ENCODE measurements at places on chromosomes 2 and 18.

- DNase-seq: no peak
Measured at GRCh38 chr2:191026377-191026776, 12.4 kb upstream of the STAT1 start.

DNA sequence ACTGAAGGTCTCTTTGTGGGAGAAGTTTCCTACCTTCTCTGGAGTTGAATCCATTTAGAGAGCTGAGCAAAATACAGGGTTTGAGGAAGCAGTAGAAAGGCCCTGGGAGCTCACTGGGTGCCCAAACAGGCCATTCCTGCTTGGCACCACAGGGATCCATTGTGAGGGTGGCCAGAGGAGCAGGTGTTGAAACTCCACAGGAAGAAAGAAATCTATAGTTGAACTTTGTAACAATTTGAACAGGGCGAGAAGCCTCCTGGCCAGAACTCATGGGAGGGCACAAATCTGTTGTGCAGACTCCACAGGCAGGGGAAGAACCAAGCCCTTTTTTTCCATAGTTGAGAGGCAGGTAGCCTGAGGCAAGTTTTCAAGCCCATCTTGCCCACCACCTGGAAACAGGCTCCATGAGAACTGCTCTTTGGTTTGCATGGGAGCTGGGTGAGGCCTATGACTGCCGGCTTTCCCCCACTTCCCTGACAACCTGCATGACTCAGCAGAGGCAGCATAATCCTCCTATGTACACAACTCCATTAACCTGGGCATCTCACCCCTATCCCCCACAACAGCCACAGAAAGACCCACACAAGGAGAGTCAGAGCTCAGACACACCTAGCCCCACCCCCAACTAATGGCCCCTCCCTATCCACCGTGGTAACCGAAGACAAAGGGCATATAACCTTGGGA is 1053.0 kb downstream of the TSN start:
- no peak for DNase-seq

- DNase-seq: no peak
Measured at GRCh38 chr2:112639936-112640335, 5.8 kb upstream of the SLC20A1 start.

DNA sequence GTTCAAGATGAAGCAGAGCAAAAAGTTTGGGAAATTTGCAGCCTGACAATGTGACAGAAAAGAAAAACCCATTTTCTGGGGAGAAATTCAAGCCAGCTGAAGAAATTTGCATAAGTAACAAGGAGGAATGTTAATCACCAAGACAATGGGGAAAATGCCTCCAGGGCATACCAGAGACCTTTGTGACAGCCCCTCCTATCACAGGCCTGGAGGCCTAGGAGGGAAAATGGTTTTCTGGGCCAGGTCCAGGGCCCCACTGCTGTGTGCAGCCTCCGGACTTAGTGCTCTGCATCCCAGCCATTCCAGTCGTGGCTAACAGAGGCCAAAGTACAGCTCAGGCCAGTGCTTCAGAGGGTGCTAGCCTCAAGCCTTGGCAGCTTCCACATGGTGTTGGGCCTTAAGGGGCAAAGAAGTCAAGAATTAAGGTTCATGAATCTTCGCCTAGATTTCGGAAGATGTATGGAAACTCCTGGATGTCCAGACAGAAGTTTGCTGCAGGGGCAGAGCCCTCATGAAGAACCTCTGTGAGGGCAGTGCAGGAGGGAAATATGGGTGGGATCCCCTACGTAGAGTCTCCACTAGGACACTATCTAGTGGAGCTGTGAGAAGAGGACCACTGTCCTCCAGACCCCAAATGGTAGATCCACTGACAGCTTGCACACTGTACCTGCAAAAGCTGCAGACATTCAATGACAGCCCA is 314.1 kb upstream of the TRIB2 start:
- no peak for DNase-seq

GRCh38 chr2:20612925-20613916 is 37.7 kb downstream of the HS1BP3 start:
- no peak for DNase-seq

GRCh38 chr2:210072493-210072892 is 70.1 kb downstream of the RPE start:
- no peak for DNase-seq

- DNase-seq: no peak
Measured at GRCh38 chr18:59718108-59718463, 20.9 kb upstream of the CCBE1 start.

GRCh38 chr2:20868377-20868776 is 45.5 kb upstream of the LDAH start:
- DNase-seq: no peak

DNA sequence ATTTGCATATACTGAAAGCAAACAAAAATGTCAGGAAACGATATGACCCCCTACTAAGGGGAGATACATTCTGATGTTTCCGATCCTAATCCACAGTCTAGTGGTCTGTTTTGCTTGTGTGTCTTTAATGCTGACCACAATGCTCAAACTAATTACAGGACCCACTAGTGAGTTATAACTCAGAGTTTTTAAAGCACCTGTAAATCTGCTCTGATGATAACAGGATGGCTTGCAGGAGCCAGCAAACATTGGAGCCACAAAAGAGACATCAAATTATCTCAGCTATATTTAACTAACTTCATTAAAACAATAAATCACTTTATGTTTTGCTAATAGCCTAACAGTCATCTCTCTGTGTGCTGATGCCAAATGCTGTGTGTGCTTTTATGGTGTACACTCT is 300.3 kb downstream of the NBAS start:
- no peak for DNase-seq

DNA sequence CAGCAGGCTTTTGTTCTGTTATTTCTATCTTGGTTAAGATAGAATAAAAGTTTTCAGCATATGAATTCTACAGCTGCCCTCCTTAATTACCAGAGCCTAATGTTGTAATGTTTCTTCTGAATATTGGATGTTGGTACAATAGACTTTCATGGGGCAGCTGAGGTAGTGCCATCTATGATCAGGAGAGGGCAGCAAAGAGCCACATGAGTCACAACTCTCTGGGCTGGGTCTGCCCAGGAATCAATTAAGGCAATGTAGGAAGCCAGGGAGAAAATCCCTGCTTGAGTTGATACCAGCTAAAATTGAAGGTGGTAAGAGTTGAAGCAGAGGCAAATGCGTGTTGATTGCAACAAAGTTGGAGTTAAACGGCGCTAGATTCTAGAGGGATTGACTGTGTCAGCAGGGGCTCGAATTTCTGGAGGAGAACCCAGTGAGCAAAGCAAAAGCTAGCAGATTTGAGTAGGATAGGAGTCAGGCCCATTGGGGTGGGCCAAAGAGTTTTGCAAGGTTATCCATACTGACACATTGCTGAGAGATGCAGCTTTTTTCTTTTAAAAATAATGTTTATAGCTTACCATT is 10.6 kb upstream of the MC5R start:
- DNase-seq: no peak

GRCh38 chr2:176083796-176084261 is at the start of gene EVX2:
EVX2 (minus strand) TSS chr2:176083962; CDS start chr2:176083776, 186 bp downstream.
- no peak for DNase-seq

GRCh38 chr18:75284566-75284965 is 74.0 kb downstream of the TSHZ1 start:
- no peak for DNase-seq

GRCh38 chr2:125405816-125406215 is 1250.1 kb upstream of the GYPC start:
- no peak for DNase-seq

GRCh38 chr2:69221512-69221911 is 165.5 kb downstream of the GFPT1 start:
- DNase-seq: no peak

GRCh38 chr2:27489118-27489497 is 435 bp downstream of the IFT172 start:
- no peak for DNase-seq

- no peak for DNase-seq
Measured at GRCh38 chr2:23615216-23616020, 230.4 kb downstream of the KLHL29 start.

GRCh38 chr18:60391571-60392226 is 19.1 kb upstream of the MC4R start:
- DNase-seq: no peak

DNA sequence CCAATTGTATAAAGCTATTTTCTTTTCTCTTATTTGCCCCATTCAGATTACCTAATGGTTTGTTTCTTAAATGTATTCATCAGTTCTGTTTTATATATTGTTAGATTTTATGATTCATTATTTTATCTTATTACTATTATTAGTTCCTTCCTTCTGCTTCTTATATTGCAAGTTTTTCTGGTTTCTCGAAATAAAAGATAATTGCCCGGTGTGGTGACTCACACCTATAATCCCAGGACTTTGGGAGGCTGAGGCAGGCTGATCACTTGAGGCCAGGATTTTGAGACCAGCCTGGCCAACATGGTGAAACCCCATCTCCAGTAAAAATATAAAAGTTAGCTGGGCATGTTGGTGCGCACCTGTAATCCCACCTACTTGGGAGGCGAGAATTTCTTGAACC is 37.8 kb downstream of the ANTXR1 start:
- no peak for DNase-seq

GRCh38 chr2:229970406-229970805 is 48.1 kb downstream of the FBXO36 start:
- no peak for DNase-seq

DNA sequence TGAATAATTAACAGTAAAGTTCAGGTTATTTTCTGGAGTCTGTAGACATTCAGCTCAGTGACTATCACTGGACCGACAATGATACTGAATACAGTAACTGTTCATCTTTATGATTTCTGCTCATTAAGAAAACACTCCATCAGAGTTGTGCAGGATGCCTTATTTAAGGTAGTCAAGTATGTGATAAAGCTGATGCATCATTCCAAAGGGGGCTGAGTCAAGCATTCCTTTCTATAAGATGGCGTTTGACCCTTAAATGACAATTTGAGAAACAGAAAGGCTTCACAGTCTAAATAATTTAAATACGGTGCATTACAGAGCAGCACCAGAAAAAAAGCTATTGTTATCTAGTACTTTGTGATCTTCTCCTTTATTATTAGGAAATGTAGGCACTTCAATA is 131.1 kb downstream of the CDH2 start:
- DNase-seq: no peak

DNA sequence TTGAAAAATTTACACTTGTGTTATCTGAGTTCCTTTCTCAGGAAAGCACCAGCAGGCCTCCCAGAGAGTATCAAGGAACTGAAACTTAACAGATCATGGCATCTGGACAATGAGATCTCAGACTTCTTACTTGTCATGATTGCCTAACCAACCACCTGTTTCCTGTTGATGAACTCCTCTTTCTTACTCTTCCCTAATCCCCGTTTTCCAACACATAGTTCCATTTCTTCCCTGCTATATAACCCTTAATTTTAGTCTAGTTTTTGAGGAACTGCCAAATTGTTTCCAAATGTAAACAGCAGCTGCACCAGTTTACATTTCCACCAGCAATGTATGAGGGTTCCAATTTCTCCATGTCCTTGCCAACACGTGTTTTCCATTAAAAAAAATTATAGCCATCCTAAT is 6.1 kb upstream of the FAM171B start:
- no peak for DNase-seq

- DNase-seq: no peak
Measured at GRCh38 chr2:152336854-152337510, 2.0 kb downstream of the FMNL2 start.

- DNase-seq: no peak
Measured at GRCh38 chr2:59296279-59296678, 1055.2 kb upstream of the FANCL start.

DNA sequence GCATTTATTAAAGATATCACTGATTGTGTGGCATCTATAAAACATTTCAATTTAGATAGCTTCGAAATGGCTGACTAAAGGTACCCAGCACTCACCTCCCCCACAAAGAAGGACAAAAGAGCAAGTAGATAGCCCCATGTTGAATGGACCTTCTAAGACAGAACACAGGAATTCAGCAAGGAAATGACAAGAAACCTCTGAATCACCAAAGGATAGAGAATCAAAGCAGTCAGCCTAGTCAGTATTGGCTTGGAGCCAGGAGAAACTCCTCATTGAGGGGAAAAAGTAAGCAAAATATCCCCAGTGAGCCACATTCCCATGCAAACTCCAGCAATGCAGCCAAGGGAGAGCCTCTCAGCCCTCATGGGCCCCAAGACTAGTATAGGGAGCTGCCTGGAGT is 113.7 kb downstream of the BARD1 start:
- no peak for DNase-seq

DNA sequence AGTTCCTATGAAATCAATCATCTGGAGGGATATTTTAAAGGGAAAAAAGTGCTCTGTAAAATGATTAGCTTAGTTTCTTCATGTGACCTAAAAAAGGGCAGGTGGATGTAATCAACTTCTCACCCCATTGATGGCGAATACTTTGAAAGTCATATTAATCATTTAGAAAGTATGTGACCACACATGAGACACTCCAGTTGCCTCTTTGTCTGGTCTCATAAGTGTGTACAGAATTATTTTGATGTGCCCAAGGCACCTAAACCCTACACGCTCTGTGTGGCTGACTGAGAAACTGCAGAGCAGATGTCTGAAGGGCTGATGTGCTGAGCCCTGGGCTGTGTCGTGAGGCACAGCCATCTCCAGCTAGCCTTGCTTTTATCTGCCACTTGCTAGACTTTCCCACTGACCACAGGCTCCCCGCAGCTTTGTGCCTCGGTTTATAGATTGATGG is 26.9 kb downstream of the SGPP2 start:
- no peak for DNase-seq

DNA sequence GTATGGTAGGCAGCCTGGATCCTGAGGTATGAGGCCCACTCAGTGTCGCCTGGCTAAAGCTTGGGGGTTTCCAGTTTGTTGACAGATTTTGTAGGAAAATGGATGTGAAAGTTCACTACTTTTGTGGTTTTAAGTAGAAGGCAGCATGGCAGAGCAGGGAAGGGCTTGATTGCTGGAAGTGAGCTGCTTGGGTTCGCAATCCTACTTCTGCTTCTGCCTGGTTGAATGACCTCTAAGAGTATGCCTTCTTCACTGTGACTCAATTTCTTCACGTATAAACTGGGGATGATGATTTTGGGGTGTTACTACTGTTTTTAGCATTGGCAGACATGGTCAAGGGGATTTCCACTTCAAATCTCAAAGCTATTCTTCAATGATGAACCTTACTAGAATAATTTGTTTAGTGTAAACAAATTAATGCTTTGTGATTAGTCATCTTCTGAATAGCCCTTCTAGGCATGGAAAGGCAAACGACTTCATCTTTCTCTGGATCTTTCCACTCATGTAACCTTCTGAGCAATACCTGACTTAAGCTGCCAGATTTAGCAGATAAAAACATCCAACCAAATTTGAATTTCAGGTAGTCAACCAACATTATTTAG is 13.2 kb downstream of the BMP10 start:
- no peak for DNase-seq
